ENCODE measurements at places on chromosomes 5 and 9.

DNA sequence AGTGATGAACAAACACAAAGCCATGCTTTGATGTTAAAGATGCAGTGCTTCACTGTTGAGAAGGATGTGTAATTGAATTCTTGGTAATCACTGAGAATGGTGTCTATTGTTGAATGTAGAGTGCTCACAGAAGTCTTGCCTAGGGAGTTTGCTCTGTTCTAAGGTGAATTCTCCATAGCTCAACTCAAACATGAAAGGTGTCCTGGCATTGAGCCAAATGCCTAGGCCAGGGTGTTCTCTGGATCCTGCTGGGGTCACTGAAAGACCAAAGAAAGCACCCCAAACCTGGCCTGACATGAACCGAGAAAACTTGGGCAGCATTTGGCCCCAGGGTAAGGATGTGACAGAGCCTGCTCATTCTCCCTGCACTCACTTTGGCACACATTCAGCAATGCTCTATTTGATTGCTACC is 217.3 kb downstream of the ARL15 start:
- no peak for DNase-seq

- DNase-seq = no peak
Measured at GRCh38 chr9:116870566-116870965, 183.5 kb downstream of the TRIM32 start.

GRCh38 chr5:72427016-72427415 is 80.2 kb downstream of the ZNF366 start:
- no peak for DNase-seq

DNA sequence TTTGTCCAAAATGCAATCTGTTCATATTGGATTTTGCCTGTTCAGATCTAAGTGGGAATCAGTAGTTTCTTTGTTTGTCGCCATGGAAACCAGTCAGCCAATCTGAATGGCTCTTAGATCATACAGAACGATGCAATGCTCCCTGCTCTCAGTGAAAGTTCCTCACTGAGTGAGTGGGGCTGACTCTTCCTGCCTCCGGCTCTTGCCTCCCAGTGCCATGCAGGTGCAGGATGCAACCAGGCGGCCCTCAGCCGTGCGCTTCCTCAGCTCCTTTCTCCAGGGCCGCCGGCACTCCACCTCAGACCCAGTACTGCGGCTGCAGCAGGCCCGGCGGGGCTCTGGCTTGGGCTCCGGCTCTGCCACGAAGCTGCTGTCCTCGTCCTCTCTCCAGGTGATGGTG is at the start of gene PTPDC1:
Gene PTPDC1, plus strand, starts transcription at position 151 of the 400 bp plus-strand sequence. Its CDS starts 67 bp downstream, at position 218.
- no peak for DNase-seq

- DNase-seq = no peak
Measured at GRCh38 chr5:125321654-125322053, 575.2 kb upstream of the ZNF608 start.

GRCh38 chr5:140557965-140558364 is 692 bp upstream of the SRA1 start:
- no peak for DNase-seq

DNA sequence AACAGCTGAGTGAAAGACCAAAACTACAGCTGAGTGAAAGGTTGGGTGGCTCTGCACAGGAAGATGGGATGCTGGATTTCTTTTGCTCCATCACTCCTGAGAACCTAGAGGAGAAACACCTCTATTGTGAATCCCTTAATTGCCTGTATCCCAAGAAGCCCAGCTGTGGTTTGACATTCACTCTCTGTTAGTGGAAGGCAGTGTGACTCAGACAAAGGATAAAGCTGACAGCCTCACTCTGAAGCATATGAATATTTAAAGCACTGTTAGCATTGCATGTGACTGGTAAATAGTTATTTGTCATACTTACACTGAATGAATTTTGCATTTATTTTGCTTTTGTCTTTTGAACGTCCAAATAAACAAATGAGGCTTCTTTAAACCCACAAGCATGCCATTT is 367.1 kb upstream of the RIOK2 start:
- DNase-seq = no peak

DNA sequence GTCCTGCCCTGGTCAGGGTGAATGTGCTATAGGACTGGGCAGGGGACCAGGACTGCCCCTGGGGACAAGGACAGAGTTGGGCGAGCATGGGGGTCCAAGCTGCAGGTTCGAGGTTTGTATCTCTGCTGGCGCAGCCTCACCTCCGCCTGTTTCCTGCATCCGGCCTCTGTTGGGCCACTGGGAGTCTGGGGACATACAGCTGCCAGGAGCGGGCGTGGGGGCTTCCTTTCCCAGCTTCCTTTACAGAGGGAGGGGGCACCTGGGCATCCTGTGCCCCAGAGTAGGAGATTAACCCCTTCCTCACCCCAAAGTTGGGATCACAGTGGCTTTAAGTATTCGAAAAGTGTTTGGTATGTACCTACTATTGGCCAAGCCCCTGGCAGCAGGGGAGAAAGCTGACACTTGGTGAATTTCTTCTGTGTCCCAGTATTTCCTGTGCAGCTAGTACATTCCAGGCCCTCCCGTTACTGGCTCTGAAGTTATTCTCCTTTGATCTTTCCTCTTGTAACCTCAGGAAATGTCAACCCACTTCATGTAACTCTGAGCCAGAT is 19.0 kb downstream of the OLFML2A start:
- DNase-seq = no peak

GRCh38 chr9:82970359-82970758 is 92.6 kb downstream of the RASEF start:
- no peak for DNase-seq

GRCh38 chr5:95712347-95712958 is 18.7 kb upstream of the RHOBTB3 start:
- no peak for DNase-seq

- no peak for DNase-seq
Measured at GRCh38 chr5:149360272-149360671, 2.4 kb downstream of the PCYOX1L start.

DNA sequence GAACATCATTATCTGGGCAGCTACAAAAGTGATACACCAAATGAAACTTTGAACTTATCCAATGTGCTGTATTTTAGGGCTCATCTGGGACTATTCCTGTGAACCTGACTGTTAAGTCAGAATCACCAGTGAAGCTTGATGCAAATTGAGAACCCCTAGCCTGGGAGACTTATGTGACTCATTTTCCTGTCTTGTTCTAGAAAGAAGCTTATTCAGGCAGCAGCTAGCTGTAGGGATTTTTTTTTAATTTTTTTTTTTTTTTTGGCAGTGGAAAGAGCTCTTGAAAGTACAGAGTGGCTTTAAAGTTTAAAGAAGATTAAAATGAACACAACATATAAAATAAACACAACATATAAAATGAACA is 81.1 kb upstream of the TNFAIP8 start:
- no peak for DNase-seq

GRCh38 chr9:126398403-126399058 is 71.9 kb downstream of the MVB12B start:
- DNase-seq = peak; percentile 9

DNA sequence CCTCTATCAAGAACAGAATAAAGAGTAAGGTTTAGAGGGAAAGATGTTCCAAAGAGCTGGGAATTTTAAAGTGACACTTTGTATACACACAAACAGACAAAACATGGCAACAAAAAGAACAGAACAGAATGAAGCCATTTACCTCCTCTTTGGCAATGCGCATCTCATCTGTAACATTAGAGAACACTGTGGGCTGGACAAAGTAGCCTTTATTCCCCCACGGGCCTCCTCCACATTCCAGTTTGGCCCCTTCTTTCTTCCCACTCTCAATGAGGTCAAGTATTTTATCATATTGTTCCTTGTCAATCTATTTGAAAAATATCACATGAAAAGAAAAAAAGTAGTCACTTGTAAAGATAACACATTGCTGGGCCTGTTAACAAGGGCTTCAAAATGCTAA is 41.0 kb downstream of the ALDH1A1 start:
- no peak for DNase-seq

DNA sequence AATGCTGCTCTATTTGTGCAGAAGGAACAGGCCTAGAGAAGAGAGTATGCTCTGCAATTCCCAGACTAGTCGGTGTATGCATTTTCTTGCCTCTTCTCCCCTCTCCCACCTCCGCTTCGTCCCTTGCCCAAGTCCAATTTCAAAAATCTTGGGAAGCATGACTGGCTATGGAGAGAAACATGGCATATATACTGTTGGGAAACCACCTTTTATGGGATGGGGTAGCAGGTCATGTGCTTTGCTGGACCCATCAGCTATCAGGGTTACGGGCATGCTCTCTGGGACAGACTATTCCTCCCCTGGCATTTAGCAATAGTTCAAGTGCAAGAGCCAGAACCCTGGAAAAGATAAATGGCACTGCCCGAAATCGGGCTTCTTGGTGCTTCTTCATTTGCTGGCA is 12.0 kb downstream of the ISL1 start:
- DNase-seq = no peak

DNA sequence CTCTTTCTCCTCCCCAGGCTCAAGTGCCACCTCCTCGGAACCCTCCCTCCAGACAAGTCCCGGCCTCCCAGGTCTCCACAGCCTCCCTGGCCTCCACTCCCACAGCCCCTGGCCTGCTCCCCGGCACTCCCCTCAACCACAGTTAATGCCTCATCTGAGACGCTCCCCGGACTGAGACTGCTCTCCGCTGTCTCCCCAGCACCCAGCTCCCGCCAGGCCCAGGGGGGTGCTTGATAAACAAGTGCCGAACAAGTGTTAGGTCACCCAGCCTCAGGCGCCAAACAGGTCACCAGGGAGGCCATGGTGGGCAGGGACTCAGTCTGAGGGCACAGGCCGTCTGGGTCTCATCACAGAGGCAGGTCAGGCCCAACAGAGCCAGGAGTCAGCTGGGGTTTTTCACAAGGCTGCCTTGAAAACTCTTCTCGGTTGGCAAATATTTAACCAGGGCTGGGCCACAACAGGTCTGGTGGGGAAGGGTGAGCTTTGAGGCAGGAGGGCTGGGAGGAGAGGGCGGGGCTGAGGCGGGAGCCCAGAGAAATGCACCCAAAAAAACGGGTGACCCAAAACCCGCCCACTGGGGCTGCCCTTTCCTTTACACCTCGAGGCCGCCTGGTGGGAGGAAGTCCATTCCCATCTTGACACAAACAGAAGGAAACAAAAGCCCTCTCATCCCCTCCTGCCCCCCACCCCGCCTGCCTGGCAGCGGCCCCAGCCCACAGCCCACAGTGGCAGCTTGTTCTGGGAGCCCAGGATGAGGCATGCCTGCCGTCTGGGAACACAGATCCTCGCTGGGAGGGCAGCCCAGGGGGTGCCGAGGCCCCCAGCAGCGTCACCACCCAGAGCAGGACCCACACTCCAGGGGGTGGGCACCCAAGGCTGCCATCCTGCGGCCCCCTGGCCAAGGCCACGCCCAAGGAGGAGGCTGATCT is 66.6 kb upstream of the STXBP1 start:
- DNase-seq = peak; percentile 55

GRCh38 chr5:5221724-5222123 is 81.6 kb downstream of the ADAMTS16 start:
- no peak for DNase-seq

- DNase-seq = no peak
Measured at GRCh38 chr5:55933377-55934114, 61.2 kb downstream of the IL6ST start.

DNA sequence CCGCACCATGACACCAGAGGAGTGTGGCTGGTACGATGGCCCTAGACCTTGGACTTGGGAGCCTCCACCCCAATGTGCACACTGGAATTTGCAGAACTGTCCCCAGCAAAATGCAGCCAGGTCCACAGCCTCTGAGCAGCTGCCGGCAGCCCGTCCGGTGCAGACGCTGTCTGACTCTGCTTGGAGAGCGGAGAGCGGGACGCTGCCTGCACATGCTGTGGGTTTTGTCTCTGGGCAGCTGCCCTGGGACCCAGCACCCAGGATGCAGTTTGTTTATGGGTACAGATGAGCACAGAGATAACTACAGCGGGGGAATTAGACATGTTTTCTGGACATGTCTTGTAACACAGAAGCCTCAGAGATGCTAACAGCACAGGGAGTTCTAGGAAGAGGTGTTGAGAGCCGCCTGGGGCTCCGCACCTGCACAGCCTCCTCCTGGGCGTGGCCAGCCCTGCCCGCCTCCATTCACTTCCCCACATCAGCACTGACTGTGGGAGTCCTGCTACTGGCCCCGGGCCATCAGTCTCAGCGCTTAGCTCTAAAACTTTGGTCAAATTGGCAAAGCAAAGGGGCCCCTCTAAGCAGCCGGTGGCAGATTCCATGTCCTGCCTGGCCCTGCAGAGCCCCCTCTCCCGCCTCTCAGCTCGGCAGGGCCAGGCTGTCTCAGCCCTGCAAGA is 159.6 kb downstream of the IRX2 start:
- DNase-seq = no peak

DNA sequence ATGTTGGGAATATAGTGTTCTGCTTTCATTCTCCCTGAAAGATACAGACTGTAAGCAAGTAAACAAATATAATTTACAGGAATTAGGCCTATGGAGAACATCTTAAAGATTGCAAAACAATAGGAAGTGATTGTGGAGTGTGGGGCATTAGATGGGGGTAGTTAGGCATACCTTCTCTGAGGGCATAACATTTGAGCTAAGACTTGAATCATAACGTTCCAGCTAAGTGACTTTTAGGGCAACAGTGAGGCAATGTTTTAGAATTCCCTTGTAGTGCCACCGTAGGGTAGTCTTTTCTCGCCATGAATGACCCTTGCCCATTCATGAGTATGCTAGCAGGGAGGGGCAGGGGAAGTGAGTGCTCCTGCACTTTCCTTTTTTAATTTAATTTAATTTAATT is 173.3 kb downstream of the SPATA31D1 start:
- DNase-seq = no peak

DNA sequence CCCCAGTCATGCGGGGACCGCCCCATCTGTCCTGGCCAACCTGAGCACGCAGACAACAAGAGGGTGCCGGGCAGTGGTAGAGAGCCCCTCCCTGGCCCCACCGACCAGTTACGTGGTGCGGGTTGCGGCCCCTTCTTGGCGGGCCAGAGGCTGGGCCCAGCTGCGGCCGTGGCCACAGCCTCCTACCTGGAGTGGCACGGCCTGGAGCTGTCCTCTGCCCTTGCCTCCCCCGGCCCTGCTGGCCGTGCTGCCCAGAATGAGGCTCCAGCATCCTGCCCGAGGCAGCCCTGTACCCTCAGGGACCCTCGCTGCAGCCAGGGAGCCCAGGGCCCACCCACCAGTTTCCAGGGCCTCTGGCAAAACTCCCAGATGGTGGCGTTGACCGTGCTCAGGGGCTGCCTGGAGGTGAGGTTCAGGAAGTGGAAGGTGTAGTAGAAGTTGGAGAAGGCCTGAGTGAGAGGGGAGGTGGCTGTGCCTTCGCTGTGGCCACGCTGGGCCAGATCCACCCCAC is 5.7 kb downstream of the ENTPD8 start:
- DNase-seq = no peak

GRCh38 chr5:158398360-158399201 is 539.6 kb upstream of the CLINT1 start:
- no peak for DNase-seq

DNA sequence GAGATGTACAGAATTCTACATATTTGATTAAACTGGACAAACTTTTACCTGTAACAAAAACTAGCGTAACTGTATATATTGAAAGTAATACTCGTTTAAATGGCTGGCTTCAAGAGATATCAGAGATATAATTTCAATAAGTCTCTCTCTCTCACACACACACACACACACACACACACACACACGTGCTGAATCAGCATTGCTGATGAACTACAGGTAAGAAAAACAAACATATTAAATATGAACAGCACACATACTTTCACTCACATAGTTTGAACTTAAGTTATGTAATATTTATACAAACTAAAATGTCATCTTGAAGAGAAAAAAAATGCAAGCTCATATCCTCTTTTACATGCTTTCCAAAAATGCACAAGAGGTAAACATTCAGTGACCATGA is 145.4 kb downstream of the BNC2 start:
- DNase-seq = no peak
